ENCODE measurements at places on chromosomes 3 and 15.

DNA sequence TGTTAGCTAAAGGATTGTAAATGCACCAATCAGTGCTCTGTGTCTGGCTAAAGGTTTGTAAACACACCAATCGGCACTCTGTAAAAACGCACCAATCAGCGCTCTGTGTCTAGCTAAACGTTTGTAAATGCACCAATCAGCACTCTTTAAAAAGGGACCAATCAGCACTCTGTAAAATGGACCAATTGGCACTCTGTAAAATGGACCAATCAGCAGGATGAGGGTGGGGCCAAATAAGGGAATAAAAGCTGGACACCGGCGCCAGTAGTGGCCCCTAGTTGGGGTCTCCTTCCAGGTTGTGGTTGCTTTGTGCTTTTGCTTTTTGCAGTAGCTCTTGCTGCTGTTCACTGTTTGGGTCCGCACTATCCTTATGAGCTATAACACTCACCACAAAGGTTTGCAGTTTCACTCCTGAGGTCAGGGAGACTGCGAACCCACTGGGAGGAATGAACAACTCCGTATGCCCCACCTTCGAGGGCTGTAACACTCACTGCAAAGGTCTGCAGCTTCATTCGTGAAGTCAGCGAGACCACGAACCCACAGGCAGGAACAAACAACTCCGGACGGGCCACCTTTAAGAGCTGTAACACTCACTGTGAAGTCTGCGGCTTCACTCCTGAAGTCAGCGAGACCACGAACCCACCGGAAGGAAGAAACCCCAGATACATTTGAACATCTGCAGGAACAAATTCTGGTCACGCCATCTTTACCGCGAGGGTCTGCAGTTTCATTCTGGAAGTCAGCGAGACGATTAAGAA is 1.1 kb upstream of the SUCLG2 start:
- no peak for DNase-seq

DNA sequence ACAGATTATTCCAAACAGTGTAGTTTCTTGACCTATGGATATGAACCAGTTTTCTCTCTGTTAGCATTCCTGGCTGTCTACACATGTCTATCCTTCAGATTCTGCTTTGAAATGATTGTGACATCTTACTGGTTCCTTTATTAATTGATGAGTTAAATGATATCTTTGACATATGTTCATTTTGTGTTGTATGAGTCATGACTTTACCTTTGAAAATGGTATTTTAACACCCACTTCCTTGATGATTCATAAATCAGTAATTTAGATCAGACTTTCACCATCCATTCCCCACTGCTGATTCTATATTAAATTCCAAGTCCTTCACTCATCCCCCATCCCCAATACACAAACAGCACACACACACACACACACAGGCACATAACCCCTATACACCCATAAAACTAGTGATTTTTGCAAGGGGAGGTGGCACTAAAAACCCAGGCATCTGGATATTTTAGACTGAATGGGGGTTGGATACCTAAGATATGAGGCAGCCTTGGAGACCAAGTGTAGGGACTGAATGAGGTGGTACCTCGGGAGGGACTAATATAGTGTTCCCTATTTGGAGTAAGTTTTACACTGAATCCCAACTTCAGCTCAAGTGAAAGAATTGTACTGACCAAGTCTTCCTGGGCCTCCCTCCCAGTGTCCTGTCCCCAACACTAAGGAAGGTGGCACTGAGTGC is 9.7 kb downstream of the CCK start:
- no peak for DNase-seq

DNA sequence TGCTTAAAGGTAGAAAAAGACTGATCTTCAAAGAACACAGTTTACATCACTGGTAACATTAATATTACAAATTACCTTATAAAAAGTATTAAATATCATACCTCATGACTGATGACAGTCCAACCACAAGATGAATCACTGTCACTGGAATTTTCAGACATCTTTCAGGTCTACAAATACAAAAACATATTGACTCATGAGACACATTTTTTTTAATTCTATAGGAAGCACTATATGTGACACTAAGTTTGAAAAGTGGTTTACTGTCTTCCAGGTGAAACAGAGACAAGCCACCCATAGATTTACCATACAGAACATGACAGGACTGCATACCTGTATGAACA is 18.9 kb downstream of the CCPG1 start:
- DNase-seq = no peak

GRCh38 chr3:51716805-51717204 is 9.9 kb downstream of the GRM2 start:
- DNase-seq = no peak

GRCh38 chr15:57424628-57425405 is 48.5 kb downstream of the CGNL1 start:
- no peak for DNase-seq
